ENCODE measurements at places on chromosomes 1 and 21.

DNA sequence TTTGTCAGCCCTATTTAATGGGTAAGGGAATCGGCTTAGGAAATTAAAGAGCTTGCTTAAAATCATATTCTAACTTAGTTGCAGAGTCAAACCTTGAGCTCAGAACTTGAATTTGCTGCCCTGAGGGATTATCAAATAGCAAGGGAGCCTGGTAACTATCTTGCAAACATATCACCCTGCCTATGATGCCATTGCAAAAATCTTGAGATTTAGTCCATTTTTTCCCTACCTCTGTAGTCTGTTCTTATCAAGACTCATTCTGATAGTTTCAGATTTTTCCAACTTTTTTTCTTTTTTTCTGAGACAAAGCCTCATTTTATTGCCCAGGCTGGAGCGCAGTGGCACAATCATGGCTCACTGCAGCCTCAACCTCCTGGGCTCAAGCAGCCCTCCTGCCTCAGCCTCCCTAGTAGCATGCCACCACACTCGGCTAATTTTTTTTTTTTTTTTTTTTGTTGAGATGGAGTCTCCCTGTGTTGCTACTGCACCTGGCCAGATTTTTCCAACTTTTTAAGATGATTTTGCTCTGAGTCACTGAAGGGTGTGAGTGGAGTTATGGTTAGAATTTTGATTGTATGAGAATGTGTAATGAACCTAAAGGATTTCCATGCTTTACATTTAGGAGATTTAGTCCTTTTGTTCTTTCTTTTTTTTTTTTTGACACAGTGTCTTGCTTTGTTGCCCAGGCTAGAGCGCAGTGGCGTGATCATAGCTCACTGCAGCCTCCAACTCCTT, 12.2 kb downstream of the SARS1 start:
- DNase-seq, result no peak

GRCh38 chr1:154599658-154600057, 8.3 kb downstream of the ADAR start:
- no peak for DNase-seq

- DNase-seq, result no peak
These were observed 81.3 kb upstream of the ARHGEF16 start for GRCh38 chr1:3373175-3373574.

- peak; percentile 37 for DNase-seq
These were observed 17.0 kb downstream of the DHRS3 start for GRCh38 chr1:12600880-12601633.

- DNase-seq, result no peak
These were observed 74.4 kb upstream of the TTC34 start for GRCh38 chr1:2875707-2876561.

DNA sequence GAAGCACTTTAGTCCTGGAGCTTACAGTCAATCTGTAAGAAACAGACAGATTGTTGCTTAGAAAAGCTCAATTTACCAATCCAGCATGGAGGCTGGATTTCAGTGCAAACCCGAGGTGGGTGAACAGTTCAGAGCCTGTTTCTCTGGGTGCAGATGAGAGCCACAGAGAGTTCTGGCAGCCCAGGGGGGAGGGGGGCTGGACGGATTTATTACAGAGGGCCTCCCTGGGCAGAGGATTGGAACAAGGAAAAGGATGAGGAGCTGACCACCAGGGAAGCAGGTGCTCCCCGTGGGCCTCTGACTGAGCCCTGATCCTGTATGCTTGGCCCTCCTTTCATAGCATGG, 38.0 kb upstream of the EPS8L3 start:
- DNase-seq, result no peak

DNA sequence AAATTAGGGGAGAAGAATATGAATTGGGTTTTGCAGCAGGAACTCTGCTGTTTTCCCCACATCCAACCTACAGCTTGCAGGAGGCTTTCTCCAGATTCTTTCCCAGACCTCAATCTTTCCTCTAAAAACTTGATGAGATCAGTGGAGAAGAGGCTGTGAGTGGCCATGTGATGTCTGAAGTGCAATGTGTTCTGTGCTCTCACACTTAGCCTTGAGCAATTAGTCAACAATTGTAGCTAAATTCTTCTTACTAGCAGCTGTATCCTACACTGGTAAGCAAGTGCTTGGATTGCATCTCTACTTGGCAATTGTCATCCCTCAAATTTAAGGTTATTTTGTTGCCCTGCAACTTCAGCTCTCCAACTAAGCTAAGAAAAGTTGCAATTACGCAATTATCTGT, 807.3 kb upstream of the RGS18 start:
- no peak for DNase-seq

- no peak for DNase-seq
These were observed 54.2 kb downstream of the PDE4B start for GRCh38 chr1:65846866-65847265.

DNA sequence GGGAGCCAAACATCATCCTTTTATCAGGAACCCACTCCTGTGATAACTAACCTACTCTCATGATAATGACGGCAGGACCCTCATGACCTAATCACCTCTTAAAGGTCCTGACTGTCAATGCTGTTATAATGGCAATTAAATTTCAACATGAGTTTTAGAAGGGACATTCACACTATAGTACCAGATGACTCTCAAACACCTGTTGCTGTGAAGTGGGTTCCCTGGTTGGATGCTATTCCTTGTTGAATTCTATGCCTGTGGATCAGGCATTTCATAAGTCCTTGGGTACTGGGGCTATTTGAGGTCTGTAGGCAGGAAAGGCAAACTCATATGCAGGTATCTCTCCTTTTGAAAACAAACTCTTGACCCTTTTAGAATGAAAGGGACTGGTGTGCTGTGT, 7.5 kb upstream of the ZSWIM5 start:
- DNase-seq, result no peak

DNA sequence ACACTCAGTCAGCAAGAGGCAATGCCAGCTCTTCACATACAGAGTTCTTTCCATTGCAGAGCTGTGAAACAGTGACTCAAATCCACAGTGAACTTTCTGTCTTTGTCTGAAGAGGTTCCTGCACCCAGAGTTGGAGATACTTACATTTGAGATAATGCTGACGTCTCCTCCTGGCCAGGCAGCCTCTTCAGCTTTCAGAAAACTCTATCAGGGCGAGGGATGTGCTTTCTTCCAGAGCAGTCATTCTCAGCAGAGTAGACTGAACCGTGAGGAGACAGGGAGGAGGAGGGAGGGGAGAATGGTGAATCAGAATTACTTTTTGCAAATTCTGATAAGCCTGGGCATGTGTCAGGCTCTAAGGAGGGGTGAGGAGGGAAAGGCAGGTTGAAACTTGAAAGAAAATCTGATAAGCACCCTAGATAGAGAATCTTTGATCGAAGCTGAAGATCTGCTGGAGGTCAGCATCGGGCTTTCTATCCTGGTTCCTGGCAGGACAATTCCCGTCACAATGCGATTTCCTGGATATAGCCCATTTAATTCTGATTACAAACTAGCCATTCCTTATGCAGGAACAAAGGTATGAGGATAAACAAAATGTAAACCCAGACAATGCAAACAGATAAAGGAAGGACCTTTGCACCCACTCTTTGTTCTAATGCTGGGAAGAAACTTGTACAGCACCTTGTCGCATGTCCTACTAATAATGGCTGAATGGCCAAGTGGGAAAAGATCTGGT, 18.9 kb upstream of the NID1 start:
- no peak for DNase-seq

- DNase-seq, result no peak
These were observed 193.7 kb upstream of the OLFM3 start for GRCh38 chr1:102190429-102190828.

DNA sequence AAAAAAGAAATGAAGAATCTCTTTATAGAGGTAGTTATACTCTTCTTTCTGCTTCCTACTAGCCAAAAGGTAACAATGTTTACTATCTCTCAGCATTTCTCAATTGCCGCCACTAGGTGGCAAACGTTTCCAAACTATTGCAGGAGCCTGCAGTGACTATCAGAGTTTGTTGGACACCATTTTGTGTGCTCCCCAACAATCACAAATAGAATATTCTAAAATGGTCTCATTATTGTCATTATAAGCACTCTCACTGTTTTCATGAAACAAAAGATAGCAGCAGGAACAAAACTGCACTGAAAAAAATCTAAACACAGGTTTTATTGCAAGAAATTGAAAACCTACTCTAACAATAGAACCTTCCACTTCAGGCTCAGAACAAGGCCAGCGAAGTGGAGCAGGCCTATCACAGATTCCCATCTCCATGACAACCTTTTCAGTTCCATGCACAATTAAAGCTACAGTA, 83.9 kb upstream of the PLPPR4 start:
- peak; percentile 58 for DNase-seq

GRCh38 chr1:206012086-206012859, 9.1 kb upstream of the RAB7B start:
- peak; percentile 9 for DNase-seq

- DNase-seq, result peak; percentile 59
These were observed 1.5 kb upstream of the COX20 start for GRCh38 chr1:244833734-244834542.

- no peak for DNase-seq
These were observed 2.3 kb downstream of the HMGCS2 start for GRCh38 chr1:119766374-119766794.

DNA sequence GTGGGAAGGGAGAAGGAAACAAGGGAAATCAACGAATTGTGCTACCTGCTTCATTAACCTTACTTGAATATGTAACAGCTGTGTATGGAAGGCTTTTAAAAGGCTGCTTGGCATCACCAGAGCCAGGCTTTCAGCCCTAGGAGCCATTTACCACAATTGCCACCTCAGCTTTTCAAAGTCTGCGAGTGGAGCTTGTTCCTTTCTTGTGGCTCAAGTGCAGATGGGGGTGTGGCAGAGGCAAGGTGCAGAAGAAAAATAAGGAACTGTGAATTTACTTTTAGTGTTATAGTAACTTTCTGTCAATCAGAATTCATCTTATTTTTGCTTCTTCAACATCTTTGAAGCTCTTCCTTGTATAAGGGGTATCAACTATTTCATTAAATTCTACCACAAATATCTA, 17.6 kb downstream of the CLCA2 start:
- no peak for DNase-seq

DNA sequence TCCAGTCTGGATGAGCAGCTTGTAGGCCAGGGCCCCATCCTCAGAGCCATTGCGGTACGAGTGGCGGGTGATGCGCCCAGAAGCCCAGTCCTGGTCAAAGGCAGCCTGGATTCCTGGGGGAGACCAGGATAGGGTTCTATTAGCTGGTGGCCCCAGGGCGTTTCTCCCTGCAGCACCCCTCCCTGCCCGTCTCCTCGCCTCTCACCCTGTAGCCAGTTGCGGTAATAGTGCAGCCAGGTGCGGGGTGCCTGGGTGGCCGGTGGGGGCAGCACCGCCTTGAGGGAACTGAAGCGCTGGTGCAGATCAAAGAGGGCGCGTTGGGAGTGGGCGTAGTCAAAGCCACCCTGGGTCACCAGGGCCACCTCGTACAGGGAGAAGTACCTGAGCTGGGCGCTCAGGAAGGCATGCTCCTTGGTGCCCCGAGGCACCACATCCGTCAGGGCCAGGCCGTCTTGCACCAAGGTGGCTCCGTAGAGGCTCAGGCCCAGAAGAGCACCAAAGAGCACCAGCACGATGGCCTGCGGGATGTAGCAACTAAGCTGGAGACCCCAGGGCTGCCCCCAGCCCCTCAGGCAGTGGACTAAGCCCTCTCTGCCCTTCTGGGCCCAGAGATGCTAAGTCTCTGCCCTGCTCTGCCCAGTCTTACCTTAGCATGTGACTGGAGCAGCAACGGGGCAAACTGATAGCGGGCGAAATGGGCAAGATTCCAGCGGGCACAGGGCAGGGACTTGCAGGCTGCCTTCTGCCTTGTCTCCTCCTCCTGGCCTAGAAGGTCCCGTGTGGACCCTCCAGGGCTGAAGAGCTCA, 15.7 kb downstream of the PTCH2 start:
- no peak for DNase-seq

DNA sequence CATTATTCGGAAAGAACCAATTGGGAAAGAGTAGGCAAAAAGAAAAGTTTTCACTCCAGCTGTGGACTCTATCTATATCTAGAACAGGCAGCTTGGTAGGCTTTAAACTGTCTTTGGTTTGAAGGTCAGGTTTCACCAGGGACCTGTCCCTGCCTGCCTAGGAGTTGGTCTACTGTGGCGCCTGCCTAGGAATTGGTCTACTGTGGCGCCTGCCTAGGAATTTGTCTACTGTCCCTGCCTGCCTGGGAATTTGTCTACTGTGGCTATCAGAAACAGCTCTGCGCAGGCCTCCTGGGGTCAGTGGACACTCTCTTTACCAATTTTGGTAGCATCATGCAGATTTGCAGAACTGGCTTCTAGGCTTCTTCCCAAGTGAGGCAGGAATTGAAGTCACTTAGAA, 13.8 kb downstream of the USP25 start:
- no peak for DNase-seq

GRCh38 chr1:211261229-211261628, 2.1 kb downstream of the RCOR3 start:
- no peak for DNase-seq

DNA sequence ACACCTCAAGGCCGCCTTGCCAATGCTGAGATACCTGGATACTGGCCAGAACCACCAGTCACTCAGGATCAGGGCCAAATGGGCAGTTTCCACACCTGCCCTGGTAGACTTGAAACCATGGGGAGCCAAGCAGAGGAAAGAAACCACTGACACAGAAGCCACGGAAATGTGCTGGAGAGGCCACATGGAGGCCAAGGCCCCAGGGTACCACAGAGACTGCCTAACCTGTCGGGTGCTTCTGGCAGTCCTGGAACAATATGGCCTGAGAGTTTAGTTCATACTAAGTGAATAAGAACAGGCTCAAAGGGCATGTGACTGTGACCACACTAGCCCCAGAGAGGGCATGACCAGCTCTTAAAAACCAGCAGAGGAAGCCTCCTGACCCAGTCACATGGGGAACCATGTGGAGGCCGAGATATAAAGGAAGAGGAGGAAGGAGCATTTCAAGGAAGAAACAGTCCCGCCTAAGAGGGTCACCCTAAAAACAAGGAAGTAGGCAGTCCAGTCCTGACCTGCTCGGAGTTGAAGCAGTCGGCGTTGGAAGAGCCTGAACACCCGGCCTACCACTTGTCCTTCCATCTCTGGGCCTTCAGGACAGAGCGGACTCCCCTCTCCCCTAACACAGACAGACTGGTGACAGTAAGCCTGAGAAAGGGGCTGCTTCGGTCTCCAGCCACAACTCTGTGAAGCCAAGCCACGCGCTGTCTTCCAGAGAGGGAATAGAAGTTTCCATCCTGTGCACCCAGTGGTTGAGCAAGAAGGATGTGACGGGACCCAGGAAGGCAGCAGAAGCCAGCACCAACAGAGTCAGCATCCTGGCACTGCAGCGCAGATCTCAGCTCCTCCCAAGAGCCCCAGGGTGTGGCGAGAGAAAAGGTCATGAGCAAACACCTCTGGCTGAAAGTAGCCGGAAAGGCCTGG, at the start of gene DENND2D:
DENND2D (minus strand) TSS at position 766 of the 921 bp plus-strand sequence; CDS start at position 579, 187 bp downstream.
- DNase-seq, result peak; percentile 77

GRCh38 chr1:6672558-6672957, 29.1 kb downstream of the DNAJC11 start:
- no peak for DNase-seq

- no peak for DNase-seq
These were observed 711.1 kb upstream of the CHRM3 start for GRCh38 chr1:238675221-238675620.

GRCh38 chr1:16167331-16168143, 11.7 kb upstream of the EPHA2 start:
- peak; percentile 52 for DNase-seq

DNA sequence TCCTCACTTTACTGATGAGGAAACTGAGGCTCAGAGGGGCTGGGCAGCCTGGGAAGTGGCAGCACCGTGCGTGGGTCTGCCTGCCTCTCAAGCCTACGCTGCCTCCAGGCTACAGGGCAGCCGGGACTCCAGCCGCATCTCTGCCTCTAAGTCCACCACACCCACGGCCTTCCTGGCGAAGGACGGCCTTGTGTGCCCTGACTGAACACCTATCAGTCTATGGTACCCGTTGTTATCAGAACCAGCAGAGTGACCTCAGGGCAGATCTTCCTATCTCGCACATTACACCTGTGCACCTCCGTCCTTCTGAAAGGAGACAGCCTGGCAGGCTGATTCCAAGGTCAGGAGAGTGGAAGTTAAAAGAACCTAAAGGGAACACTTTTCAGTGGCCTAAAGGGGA, 35.7 kb upstream of the SLC30A1 start:
- no peak for DNase-seq

Measured in stimulated activated CD4-positive, alpha-beta T cell treated with anti-CD3 and anti-CD28 coated beads, Interleukin-1b, Interleukin-23, amount 100 ng/mL, for 48 hours (primary cell).